IMR-90 (cell line): ENCODE measurements at places on chromosomes 5 and 9. TPM values are rescaled to one million over a fixed set of nuclear protein-coding genes. Genes with fewer than 3 reads are reported as not detected.
A peak's percentile ranks its signal among the peaks of the same experiment; 100 is the strongest.

DNA sequence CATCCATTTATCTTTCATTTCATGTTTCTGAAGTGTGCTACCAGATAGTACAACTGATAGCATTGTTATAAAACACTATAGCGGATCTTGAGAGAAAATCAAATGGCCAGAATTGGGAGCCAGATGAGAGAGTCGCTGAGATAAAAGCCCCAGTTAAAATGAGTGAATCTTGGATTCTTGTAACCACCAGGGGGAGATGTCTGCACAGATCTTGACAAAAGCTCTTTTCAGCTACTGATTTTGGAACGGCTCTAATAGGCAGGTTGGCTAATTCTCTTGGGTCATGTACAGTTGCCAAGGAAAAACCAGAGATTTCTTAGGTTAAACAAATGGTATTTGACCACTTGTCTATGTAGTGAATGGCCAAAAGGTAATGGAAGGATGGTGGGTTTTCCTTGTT, 21.7 kb downstream of the F2RL2 start:
- H3K4me3 ChIP-seq, result no peak overlapping the region
- H3K4me1 ChIP-seq, result peaks cover 2% of the 10 kb centered on the region; the same call in 1 of the 2 replicates
- H3K27me3 ChIP-seq, result no peaks in the 10 kb centered on the region

GRCh38 chr5:91468651-91469422, 85.7 kb upstream of the ARRDC3 start:
- no peaks in the 10 kb centered on the region for H3K27me3 ChIP-seq
- DNase-seq, result no peak
- H3K27ac ChIP-seq, result no peak overlapping the region
- no peaks in the 10 kb centered on the region for H3K36me3 ChIP-seq
- no peak overlapping the region for H3K4me3 ChIP-seq

- DNase-seq, result peak; percentile 81
- H3K4me3 ChIP-seq, result no peak overlapping the region
- no peaks in the 10 kb centered on the region for H3K27me3 ChIP-seq
- no peaks in the 10 kb centered on the region; the same call in 1 of the 2 replicates for H3K4me1 ChIP-seq
- H3K27ac ChIP-seq, result no peak overlapping the region
Measured at GRCh38 chr5:163943546-163943945, 438.1 kb downstream of the MAT2B start.

DNA sequence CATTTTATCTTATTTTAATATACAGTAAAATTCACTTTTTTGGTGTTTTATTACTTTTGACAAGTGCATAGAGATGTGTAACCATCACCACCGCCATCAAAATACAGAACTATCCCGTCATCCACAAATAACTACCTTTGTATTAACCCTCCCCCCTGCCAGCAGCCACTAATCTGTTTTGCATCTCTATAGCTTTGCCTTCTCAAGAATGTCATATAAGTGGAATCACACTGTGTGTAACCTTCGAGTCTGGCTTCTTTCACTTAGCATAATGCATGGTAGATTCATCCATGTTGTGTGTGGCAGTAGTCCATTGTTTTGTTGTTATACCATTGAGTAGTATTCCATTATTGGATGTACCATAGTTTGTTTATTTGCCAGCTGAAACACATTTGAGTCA, 98.8 kb downstream of the BOD1 start:
- peaks cover 6% of the 10 kb centered on the region; the same call in 1 of the 2 replicates for H3K4me1 ChIP-seq
- no peaks in the 10 kb centered on the region for H3K36me3 ChIP-seq
- H3K27me3 ChIP-seq, result no peaks in the 10 kb centered on the region
- H3K4me3 ChIP-seq, result no peak overlapping the region
- no peak overlapping the region for H3K27ac ChIP-seq
- DNase-seq, result no peak

DNA sequence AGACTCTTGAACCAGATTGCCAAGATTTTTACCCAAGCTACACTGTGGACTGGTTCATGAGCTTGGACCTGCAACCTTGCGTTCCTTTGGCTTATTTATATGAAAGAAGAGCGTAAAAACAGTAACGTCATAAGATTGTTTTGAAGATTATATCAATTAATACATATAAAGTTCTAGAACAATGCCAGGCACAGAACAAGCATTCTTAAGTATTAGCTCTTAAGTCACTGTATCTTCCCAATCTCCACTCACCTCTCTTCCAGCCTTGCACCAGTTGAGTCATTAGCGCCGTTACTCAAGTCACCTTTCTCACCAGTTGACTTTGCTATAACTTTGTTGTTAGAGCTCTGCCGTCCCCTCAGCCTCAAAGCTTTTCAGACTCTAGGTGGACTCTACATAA, 415.7 kb downstream of the PLK2 start:
- H3K4me3 ChIP-seq, result no peak overlapping the region
- H3K4me1 ChIP-seq, result peaks cover 2% of the 10 kb centered on the region; the same call in 1 of the 2 replicates
- H3K36me3 ChIP-seq, result no peaks in the 10 kb centered on the region
- H3K27me3 ChIP-seq, result no peaks in the 10 kb centered on the region

- H3K4me1 ChIP-seq, result no peaks in the 10 kb centered on the region
- DNase-seq, result no peak
- no peak overlapping the region for H3K4me3 ChIP-seq
Measured at GRCh38 chr5:37255774-37256358, 6.7 kb upstream of the CPLANE1 start.

DNA sequence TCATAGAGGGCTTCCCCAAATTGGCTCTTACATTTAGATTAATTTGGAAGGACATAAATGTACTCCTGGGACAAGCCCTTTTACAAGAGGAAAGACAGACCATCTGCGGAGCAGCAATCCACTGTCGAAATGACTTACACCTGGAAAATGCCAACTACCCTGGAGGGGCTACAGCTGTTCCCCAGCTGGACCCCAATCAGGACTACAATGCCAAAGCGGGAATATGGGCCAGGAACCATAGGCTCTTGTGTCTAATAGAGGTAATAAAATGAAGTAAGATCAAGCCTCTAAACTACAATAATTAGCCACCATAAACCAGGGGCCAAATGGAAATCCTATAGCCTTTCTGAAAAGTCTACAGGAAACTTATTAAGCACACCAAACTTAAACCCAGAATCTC, 581.3 kb downstream of the PDE4D start:
- no peaks in the 10 kb centered on the region; the same call in 1 of the 2 replicates for H3K27me3 ChIP-seq
- H3K4me3 ChIP-seq, result no peak overlapping the region
- peaks cover 5% of the 10 kb centered on the region; the same call in 1 of the 2 replicates for H3K4me1 ChIP-seq
- H3K27ac ChIP-seq, result no peak overlapping the region

- H3K27me3 ChIP-seq, result no peaks in the 10 kb centered on the region
- H3K27ac ChIP-seq, result peak overlapping the region; percentile 86
- peaks cover 22% of the 10 kb centered on the region for H3K4me1 ChIP-seq
- DNase-seq, result peak; percentile 85
Measured at GRCh38 chr5:76789991-76790581, 28.7 kb upstream of the F2RL1 start.

DNA sequence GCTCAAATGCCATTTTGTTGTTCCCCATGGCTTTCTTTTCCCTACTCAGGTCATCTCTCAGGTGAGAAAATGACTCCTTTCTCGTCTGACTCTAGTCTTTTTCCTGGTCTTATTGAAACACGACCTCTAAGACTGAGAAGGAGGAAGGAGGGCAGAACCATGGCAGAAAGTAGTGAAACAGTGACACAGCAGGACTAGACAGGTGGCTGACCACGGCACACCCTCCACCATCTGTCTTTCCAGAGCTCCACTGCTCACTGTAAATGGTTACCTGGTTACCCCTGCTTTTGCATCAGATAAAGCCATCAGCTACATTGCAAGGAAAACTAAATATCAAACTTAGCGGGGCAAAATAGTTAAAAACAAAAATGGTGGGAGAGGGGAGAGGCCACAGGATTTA, 30.9 kb downstream of the NR4A3 start:
- no peaks in the 10 kb centered on the region for H3K27me3 ChIP-seq
- no peaks in the 10 kb centered on the region for H3K4me1 ChIP-seq
- peaks cover 10% of the 10 kb centered on the region for H3K36me3 ChIP-seq

DNA sequence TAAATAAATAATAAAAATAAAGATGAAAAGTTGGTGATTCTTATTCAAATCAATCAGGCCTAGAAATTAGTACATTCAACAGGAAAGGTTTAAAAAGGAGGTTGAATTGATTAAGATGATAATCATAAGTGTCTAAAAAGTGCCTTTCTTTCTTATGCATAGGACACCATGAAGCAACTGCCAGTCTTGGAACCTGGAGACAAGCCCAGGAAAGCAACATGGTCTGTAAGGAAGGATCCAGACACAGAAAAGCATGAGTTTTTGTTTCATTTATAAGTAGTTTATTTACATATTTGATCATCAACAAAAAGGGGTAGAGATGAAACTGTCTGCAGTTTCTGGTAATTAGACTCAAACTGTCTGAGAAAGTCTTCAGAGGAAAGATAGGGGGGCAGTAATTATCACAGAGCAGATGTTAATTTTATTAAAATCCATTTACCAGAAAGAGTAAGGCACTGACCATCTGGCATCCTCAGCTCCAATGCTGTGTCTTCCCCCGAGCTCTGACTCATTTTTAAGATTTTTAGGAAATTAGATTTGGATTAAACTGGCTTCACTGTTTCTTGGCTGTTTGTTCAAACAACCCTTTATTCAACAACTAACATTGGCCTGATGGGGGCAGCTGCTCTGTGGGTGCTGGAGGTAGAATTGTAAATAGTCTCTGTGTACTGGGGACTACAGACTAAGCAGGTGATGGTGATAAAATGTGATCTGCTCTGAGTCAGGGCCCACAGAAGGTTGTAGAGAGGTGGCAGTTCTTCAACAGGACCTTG, 2.7 kb downstream of the RABEPK start:
- no peak overlapping the region for H3K4me3 ChIP-seq
- H3K27me3 ChIP-seq, result no peaks in the 10 kb centered on the region
- peaks cover 18% of the 10 kb centered on the region for H3K36me3 ChIP-seq
- DNase-seq, result peak; percentile 46
- H3K27ac ChIP-seq, result no peak overlapping the region

- peak; percentile 88 for DNase-seq
- H3K27ac ChIP-seq, result peak overlapping the region; percentile 82
- no peaks in the 10 kb centered on the region for H3K36me3 ChIP-seq
Measured at GRCh38 chr5:173458828-173459609, 130.8 kb upstream of the STC2 start.

DNA sequence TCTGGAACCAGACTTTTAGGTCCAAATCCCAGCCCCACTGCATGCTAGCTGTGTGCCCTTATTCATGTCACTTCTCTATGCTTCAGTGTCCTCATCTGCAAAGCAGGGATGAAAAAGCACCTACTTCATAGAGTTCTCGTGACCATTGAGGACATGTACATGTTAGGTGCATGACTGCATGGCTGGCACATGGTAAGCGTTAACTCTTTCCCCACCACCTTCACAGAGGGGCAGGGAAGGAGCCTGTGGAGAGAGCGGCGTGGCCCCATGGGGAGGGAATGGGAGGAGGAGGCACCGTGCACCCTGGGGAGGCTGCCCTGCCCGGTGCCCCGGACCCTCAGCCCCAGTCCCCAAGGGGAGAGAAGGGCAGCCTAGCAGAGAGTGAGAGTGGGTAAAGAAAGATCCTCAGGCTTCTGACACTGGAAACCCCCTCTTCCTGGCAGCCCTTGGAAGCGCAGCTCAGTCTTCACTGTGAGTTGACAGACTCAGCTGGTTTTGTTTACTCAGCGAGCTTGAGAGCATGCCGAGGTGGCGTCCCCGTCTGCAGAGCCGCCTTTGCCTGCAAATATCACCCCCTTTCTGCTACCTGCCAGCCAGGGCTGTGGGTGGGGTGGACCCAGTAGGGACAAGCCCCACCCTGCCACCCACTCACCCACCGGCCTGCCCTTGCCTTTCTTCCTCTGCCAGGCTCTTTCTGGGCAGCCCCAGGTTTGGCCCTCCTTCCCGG, 10.6 kb upstream of the ANGPTL2 start:
- H3K4me1 ChIP-seq, result peaks cover 47% of the 10 kb centered on the region
- H3K4me3 ChIP-seq, result no peak overlapping the region
- H3K27me3 ChIP-seq, result no peaks in the 10 kb centered on the region
- H3K36me3 ChIP-seq, result no peaks in the 10 kb centered on the region
- H3K27ac ChIP-seq, result peak overlapping the region; percentile 79

DNA sequence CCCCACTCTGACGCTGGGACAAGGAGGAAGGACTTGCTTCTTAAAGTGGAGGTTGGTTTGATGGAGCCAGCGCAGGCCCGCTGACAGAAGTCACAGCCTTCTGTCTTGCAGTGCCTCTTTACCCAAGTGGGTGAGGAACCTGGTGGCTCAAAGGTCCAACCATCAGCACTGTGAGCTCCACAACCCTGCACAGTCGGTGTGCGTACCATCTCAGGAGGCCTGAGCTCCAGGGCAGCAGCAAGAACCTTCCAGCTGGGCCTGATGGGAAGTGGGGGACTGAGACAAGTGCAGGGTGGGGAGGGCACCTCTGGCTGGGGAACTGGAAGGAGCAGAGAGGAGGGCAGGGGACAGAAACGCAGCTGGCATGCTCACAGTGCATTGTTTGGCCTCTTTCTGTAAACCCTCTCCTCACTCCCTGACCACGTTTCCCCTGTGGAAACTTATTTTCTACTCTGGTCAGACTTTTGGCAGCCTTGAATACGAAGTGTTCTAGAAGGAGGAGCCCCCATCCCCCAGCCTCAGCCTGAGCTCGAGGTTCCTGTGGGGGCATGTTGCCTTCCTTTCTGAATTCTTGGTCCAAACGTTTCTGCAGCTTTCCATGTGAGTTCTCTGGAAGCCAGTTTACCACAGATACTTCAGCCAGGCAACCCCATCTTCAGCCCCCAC, 178.5 kb upstream of the PITX1 start:
- no peaks in the 10 kb centered on the region for H3K36me3 ChIP-seq
- no peak overlapping the region for H3K27ac ChIP-seq
- H3K4me1 ChIP-seq, result peaks cover 44% of the 10 kb centered on the region
- no peak for DNase-seq
- no peaks in the 10 kb centered on the region for H3K27me3 ChIP-seq
- H3K4me3 ChIP-seq, result no peak overlapping the region

- no peak for DNase-seq
- H3K4me3 ChIP-seq, result no peak overlapping the region
- no peaks in the 10 kb centered on the region for H3K27me3 ChIP-seq
Measured at GRCh38 chr5:32110111-32110696, 63.9 kb downstream of the GOLPH3 start.

- no peak overlapping the region for H3K4me3 ChIP-seq
- no peak for DNase-seq
- no peaks in the 10 kb centered on the region for H3K36me3 ChIP-seq
- H3K27me3 ChIP-seq, result no peaks in the 10 kb centered on the region
- H3K27ac ChIP-seq, result no peak overlapping the region
Measured at GRCh38 chr9:108205276-108205675, 650.5 kb downstream of the ACTL7B start.

Gene FAM200C
- total RNA-seq, result 6.3 and 6.7 TPM in 2 replicates

Gene MAPKAP1
- 122 and 158 TPM in 2 replicates for total RNA-seq

Gene DENND4C
- 32.6 and 48.0 TPM in 2 replicates for total RNA-seq

Gene FYB1
- not detected in 2 replicates for total RNA-seq

Gene SLC6A19
- not detected in 2 replicates for total RNA-seq

Gene SPATA31A3
- not detected in 2 replicates for total RNA-seq

Gene PCDHGB1
- 3.3 and 3.6 TPM in 2 replicates for total RNA-seq

Gene BHMT2
- total RNA-seq, result 0.36 and 0.56 TPM in 2 replicates

Gene MLANA
- not detected in 2 replicates for total RNA-seq

Gene MYOT
- total RNA-seq, result not detected in 2 replicates

Gene FABP6
- total RNA-seq, result not detected in 2 replicates

Gene TMEM38B
- total RNA-seq, result 11.5 and 12.5 TPM in 2 replicates

Gene SPAAR
- 0.18 and 0.28 TPM in 2 replicates for total RNA-seq

Gene LMBRD2
- total RNA-seq, result 5.2 and 11.4 TPM in 2 replicates

Gene AMACR
- 10.0 and 12.9 TPM in 2 replicates for total RNA-seq

Gene CTNNAL1
- total RNA-seq, result 131 and 186 TPM in 2 replicates
